ENCODE measurements at places on chromosomes 2 and 18. TPM values are rescaled to one million over a fixed set of nuclear protein-coding genes. Genes with fewer than 3 reads are reported as not detected.

The DHRS9 gene
- not detected for total RNA-seq

The DNAH6 gene
- total RNA-seq, result 0.52 TPM

The PJVK gene
- total RNA-seq, result 6.1 TPM

The THSD7B gene
- not detected for total RNA-seq

The RPRM gene
- not detected for total RNA-seq

The RAD51AP2 gene
- total RNA-seq, result not detected

The GLI2 gene
- not detected for total RNA-seq

The C2orf81 gene
- total RNA-seq, result 3.3 TPM

The FAM110C gene
- 0.22 TPM for total RNA-seq

The IL18RAP gene
- 8.8 TPM for total RNA-seq

DNA sequence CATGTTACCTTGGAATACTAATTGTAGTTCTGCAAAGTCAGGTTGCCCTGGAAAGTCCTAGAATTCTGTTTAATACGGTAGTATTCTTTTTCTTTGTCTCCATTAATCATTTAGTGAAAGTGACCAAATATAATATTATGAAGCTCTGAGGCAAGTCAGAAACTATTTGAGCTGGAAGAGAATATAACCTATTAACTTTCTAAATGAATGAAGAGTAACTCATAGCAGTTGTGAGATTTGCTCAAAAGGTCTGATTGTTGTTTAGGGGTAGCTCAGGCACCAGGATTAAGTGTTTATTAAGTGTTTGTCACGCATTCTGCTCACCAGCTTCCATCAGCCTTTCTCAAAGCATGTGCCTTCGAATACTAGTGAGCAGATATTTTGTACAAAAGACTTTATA is 46.7 kb upstream of the SERPINE2 start:
- H3K36me3 ChIP-seq, result no peaks in the 10 kb centered on the region
- H3K4me3 ChIP-seq, result no peak overlapping the region
- no peak for DNase-seq
- no peak overlapping the region for H3K27ac ChIP-seq
- no peaks in the 10 kb centered on the region for H3K4me1 ChIP-seq

GRCh38 chr18:48320639-48320945 is 88.6 kb downstream of the ZBTB7C start:
- no peak overlapping the region for H3K4me3 ChIP-seq
- H3K36me3 ChIP-seq, result peaks cover 4% of the 10 kb centered on the region
- DNase-seq, result no peak
- H3K4me1 ChIP-seq, result no peaks in the 10 kb centered on the region

- no peaks in the 10 kb centered on the region for H3K27me3 ChIP-seq
- H3K4me1 ChIP-seq, result no peaks in the 10 kb centered on the region
- no peak overlapping the region for H3K27ac ChIP-seq
- no peaks in the 10 kb centered on the region for H3K36me3 ChIP-seq
Observed at GRCh38 chr2:41137031-41137430, 685.1 kb upstream of the SLC8A1 start.

- no peak overlapping the region for H3K4me3 ChIP-seq
- no peak for DNase-seq
- H3K27ac ChIP-seq, result no peak overlapping the region
- no peaks in the 10 kb centered on the region for H3K27me3 ChIP-seq
- H3K4me1 ChIP-seq, result peaks cover 2% of the 10 kb centered on the region
- no peaks in the 10 kb centered on the region for H3K36me3 ChIP-seq
Observed at GRCh38 chr2:226888378-226888965, 52.6 kb downstream of the RHBDD1 start.

DNA sequence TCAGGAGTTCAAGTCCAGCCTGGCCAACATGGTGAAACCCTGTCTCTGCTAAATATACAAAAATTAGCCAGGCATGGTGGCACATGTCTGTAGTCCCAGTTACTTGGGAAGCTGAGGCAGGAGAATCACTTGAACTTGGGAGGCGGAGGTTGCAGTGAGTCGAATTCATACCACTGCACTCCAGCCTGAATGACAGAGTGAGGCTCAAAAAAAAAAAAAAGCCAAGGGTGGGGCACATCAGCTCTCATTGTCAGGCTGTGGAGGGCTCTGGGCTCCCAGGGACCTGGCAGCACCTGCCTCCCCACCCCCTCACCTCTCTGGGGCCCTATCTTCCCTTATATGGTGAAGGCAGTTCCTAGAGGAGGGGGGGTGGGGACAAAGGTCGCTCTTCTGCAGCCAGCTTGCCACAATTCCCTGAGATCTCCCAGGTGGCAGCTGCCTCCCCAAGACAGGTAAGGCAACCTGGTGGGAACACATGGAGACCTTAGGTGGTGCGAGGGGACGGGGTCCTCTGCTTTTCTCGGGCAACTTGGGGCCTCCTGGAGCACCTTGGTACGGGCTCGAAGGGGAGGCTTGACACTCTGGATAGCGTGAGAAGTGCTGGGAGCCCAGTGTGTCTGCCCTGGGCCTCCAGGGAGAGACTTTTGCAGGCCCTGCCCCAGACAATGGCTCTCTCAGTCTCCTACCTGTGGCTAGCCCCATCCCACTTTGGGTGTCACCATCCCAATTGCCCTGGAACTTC is at the start of gene VIL1:
VIL1 (plus strand) TSS at position 407 of the 742 bp plus-strand sequence. CDS start 4,656 bp downstream, outside the sequence.
- H3K27ac ChIP-seq, result no peak within 1 kb of the TSS
- H3K27me3 ChIP-seq, result no peaks in the 10 kb centered on the region
- no peaks in the 10 kb centered on the region for H3K36me3 ChIP-seq
- no peak within 1 kb of the TSS for H3K4me3 ChIP-seq
- DNase-seq, result no peak

- H3K27me3 ChIP-seq, result no peaks in the 10 kb centered on the region
- DNase-seq, result no peak
- H3K4me3 ChIP-seq, result no peak overlapping the region
- H3K36me3 ChIP-seq, result no peaks in the 10 kb centered on the region
Observed at GRCh38 chr18:26763446-26764110, 101.9 kb downstream of the AQP4 start.

DNA sequence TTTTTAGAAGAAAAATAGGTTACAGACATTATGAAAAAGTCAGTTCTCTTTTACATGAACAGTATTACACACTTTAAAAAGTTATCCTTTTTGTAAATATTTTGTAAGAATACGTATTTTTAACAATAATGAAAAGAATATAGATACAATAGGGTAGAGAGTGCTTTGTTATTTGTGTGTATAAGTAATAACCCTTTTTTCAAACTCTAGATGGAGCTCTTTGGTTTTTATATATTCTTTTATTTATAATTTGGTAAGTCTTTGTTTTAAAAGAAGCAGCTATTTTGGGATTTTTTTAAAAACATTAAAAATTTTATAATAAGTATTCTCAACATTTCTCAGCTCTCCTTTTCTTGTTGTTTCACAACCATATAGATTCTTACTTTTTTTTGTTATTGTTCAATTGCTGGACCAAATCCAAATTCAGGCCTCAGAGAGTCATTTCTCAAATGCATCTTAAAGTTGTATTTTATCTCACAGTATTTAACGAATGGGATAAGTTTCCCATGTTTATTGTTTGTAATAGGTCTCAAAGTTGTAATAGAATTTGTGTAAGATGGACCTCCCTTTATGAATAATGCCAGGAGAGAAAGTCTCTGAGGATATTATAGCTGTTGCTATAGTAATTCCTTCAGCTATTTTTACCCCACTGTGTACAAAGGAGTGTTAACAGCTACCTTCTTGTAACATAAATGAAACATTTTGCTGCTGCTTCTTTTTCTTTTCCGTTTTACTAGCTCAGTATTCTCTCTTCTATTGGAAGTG is 46.4 kb downstream of the ACYP2 start:
- H3K27ac ChIP-seq, result no peak overlapping the region
- H3K36me3 ChIP-seq, result peaks cover 6% of the 10 kb centered on the region
- peaks cover 3% of the 10 kb centered on the region for H3K4me1 ChIP-seq
- no peak for DNase-seq
- no peaks in the 10 kb centered on the region for H3K27me3 ChIP-seq

DNA sequence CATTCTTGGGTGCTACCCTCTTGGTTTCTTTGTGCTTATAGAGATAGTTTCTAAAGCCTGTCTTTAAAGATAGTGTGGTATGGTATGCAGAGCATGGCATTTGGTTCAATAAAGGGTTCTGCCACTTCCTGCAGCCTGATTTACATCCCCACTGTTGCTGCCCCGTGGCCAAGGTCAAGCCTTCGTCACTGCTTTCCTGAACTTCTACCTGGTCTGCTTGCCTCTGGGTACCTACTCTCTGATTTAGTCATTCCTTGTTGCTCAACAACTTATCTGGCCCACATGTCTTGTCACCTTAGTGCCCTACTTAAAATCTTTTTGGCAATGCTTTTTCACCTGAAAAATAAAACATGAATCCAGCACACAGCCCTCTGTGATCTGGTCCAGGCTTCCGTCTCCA is 352.9 kb downstream of the LPIN1 start:
- peaks cover 9% of the 10 kb centered on the region for H3K4me1 ChIP-seq
- H3K36me3 ChIP-seq, result peaks cover 2% of the 10 kb centered on the region
- H3K27me3 ChIP-seq, result peaks cover 5% of the 10 kb centered on the region
- no peak for DNase-seq
- H3K4me3 ChIP-seq, result no peak overlapping the region
- no peak overlapping the region for H3K27ac ChIP-seq

DNA sequence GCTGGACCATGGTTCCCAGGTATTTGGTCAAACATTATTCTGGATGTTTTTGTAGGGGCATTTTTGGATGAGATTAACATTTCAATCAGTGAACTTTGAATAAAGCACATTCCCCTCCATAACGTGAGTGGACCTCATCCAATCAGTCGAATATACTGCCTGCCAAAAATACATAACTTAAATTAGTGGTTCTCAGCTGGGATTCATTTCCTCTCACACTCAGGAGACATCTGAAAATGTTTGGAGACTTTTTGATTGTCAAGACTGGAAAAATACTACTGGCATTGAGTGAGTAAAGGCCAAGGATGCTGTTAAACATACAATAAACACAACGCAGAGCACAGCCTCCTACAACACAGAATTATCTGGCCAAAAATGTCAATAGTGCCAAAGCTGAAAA is 198.2 kb downstream of the MYO1B start:
- DNase-seq, result no peak
- peaks cover 41% of the 10 kb centered on the region for H3K27me3 ChIP-seq
- no peaks in the 10 kb centered on the region for H3K4me1 ChIP-seq
- no peak overlapping the region for H3K27ac ChIP-seq

- H3K27ac ChIP-seq, result peak overlapping the region; percentile 99
- no peaks in the 10 kb centered on the region for H3K27me3 ChIP-seq
- peak overlapping the region; percentile 98 for H3K4me3 ChIP-seq
Observed at GRCh38 chr2:27322301-27322765, 564 bp downstream of the MPV17 start.

- peaks cover 5% of the 10 kb centered on the region for H3K27me3 ChIP-seq
- no peaks in the 10 kb centered on the region for H3K36me3 ChIP-seq
- no peak overlapping the region for H3K27ac ChIP-seq
- H3K4me3 ChIP-seq, result no peak overlapping the region
Observed at GRCh38 chr2:43762286-43762685, 11.6 kb upstream of the DYNC2LI1 start.

DNA sequence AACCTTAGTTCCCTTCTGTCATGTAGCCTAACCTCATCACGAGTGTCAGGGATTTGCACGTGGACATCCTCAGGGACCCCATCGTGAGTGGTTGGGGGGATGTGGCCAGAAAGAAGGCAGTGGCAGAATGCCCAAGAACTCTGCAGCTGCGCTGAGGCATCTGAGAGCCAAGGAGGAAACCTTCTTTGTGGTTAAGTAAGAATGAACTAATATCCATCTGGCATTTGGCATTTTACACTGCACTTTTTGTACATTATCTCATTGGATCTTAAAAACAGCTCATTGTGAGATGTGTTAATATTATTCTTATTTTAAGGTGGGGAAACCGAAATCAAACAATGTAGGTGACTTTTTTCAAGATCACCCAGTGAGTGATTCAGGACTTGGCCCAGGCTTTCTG is 32.6 kb upstream of the APCDD1 start:
- H3K4me3 ChIP-seq, result no peak overlapping the region
- no peaks in the 10 kb centered on the region for H3K36me3 ChIP-seq
- no peaks in the 10 kb centered on the region for H3K4me1 ChIP-seq
- H3K27ac ChIP-seq, result no peak overlapping the region
- no peak for DNase-seq

DNA sequence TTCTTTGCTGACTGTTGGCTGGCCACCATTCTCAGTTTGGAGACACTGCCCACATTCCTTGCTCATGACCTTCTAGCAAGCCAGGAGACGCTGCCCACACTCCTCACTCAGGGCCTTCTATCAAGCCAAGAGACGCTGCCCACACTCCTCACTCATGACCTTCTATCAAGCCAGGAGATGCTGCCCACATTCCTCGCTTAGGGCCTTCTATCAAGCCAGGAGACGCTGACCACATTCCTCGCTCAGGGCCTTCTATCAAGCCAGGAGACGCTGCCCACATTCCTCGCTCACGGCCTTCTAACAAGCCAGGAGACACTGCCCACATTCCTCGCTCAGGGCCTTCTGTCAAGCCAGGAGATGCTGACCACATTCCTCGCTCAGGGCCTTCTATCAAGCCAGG is 131.3 kb upstream of the CBLN2 start:
- no peaks in the 10 kb centered on the region for H3K4me1 ChIP-seq
- no peaks in the 10 kb centered on the region for H3K36me3 ChIP-seq
- no peaks in the 10 kb centered on the region for H3K27me3 ChIP-seq
- H3K27ac ChIP-seq, result no peak overlapping the region
- DNase-seq, result no peak

- no peak overlapping the region for H3K4me3 ChIP-seq
- H3K27ac ChIP-seq, result no peak overlapping the region
- peaks cover 59% of the 10 kb centered on the region for H3K27me3 ChIP-seq
- DNase-seq, result no peak
- peaks cover 9% of the 10 kb centered on the region for H3K36me3 ChIP-seq
Observed at GRCh38 chr2:129929321-129930290, 49.9 kb upstream of the RAB6C start.

GRCh38 chr2:236687296-236687965 is 117.8 kb downstream of the ACKR3 start:
- no peak overlapping the region for H3K4me3 ChIP-seq
- DNase-seq, result no peak
- peaks cover 69% of the 10 kb centered on the region for H3K27me3 ChIP-seq
- no peaks in the 10 kb centered on the region for H3K36me3 ChIP-seq
- H3K4me1 ChIP-seq, result peaks cover 5% of the 10 kb centered on the region

DNA sequence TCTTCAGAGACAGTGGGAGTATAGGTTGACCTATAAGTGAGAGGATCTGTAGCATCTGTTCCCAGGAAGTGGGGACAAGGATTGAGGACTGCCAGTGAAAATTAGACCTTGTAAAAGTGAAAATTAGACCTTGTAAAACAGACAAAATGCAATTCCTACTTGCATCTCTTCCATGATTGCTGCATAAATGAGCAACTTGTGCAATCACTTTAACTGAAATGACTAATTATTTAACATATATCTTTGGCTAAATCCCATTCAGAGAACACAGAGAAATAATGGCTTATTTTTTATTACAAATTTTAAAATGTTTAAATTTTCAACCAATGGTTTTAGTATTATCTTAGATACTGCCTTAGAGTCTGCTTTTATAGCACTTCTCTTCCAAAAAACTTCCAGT is 67.2 kb upstream of the NABP1 start:
- no peaks in the 10 kb centered on the region for H3K27me3 ChIP-seq
- peaks cover 5% of the 10 kb centered on the region for H3K4me1 ChIP-seq
- DNase-seq, result no peak

GRCh38 chr2:151999053-151999452 is 99.8 kb downstream of the CACNB4 start:
- peaks cover under 1% of the 10 kb centered on the region for H3K4me1 ChIP-seq
- no peak overlapping the region for H3K27ac ChIP-seq
- no peak overlapping the region for H3K4me3 ChIP-seq
- H3K27me3 ChIP-seq, result peaks cover 18% of the 10 kb centered on the region
- peak; percentile 20 for DNase-seq
- H3K36me3 ChIP-seq, result no peaks in the 10 kb centered on the region

Data from T-helper 17 cell (primary cell).